ENCODE measurements at places on chromosomes 7 and 10.

- DNase-seq, result no peak
Observed at GRCh38 chr7:45665172-45665571, 91.0 kb downstream of the ADCY1 start.

GRCh38 chr10:13939391-13939790 is 352.6 kb downstream of the PRPF18 start:
- no peak for DNase-seq

GRCh38 chr7:123797673-123798531 is 47.1 kb upstream of the HYAL4 start:
- no peak for DNase-seq

- DNase-seq, result no peak
Observed at GRCh38 chr7:159027056-159027788, 117.4 kb downstream of the VIPR2 start.

- no peak for DNase-seq
Observed at GRCh38 chr10:75228278-75228677, 7.5 kb downstream of the COMTD1 start.

- no peak for DNase-seq
Observed at GRCh38 chr7:46229409-46229808, 308.3 kb upstream of the IGFBP3 start.

DNA sequence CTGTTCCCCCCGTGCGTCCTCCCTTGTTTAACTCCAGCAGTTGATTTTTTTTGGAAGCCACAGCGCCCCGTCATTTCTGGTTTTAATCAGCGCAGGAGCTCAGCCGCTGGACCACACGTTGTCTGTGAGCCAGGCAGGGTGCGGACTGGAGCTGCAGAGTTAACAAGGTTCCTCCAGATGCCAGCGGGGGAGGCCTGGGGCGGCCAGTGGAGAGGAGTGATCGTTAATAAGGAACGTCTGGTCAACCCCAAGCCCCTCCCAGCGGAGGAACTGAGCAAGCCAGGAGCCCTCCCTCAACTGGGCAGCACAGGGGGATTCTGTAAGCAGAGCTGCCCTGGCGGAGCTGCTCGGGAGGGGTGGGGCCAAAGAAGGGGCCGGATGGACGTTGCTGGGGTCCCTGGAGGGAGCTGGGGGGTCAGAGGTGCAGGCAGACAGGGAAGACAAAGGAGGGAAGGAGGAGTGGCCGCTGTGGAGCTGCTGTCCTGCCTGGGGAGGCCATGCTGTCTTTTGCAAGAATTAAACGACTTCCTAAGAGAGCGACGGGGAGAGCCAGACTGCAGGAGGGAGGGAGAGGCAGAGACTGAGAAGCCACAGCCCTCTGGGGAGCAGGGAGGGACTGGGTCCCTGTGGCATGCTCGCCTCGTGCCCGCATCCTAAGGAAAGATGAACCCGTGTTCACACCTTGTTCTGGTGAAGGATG is 537.1 kb upstream of the FOXK1 start:
- no peak for DNase-seq

DNA sequence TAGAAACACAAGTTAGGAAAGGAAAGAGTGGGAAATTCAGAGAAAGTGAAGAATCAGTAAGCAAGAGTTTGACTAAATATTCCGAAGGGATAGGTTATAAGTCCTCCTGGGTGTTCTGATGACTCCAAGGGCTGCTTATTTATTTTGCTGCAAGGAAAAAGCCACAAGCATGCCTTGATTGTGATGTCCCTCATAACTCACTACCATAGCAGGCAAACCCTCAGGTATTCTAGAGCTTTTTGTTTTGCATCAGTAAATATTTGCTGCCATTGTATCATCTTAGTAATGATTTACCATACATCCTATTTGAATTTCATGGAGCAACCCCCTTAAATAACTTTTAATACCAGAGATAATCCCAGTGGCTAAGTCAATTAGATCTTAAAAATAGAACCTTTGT is 688.1 kb downstream of the SUGCT start:
- no peak for DNase-seq

DNA sequence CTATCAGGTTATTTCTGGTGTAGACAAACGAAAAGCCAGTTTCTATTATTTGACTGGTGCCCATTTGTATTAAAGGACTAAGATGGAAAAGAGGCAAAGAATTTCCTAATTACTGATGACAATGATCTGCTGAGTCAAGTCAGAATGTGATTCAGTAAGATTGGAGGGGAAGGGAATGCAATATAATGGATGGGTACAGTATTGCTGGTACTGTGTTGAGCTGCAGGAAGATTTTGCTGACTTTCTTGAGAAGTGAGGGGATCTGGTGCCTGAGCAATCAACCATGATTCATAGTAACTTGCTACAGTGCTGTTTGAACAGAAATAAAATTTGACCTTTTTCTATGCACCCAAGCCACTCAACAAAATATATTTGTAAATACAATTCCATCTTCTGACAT is 139.1 kb upstream of the RHEB start:
- DNase-seq, result no peak

GRCh38 chr7:44196450-44196872 is 4.3 kb upstream of the YKT6 start:
- peak; percentile 65 for DNase-seq

DNA sequence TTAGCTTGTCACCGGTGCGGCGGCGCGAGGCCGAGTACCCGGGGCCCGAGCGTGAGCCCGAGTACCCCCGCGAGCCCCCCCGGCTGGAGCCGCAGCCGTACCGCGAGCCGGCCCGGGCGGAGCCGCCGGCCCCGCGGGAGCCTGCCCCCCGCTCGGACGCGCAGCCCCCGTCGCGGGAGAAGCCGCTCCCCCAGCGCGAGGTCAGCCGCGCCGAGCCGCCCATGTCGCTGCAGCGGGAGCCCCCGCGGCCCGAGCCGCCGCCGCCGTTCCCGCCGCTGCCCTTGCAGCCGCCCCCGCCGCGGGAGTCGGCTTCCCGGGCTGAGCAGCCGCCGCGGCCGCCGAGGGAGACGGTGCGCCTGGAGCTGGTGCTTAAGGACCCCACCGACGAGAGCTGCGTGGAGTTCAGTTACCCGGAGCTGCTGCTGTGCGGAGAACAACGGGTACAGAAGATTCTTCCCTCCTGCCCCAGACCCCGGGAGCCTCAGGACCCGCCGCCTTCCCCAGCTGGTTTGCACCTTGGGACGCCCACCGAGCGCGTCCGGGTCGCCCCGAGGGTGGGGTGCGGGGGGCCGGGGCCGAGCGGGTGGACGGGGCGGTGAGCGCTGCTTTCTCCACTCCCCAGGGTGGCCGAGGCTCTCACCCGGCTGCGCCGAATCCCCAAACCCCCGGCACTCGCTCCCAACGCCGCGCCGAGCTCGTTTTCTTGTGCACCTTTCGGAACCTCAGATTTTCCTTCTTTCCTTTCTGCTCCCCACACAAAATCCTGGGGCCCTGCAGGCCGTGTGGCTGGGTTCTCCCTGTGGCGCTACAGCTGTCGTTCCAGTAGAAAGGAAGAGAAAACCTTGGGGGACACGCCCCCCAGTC is 708 bp downstream of the UBN2 start:
- DNase-seq, result peak; percentile 52

GRCh38 chr10:8211631-8212030 is 157.1 kb downstream of the GATA3 start:
- no peak for DNase-seq

- no peak for DNase-seq
Observed at GRCh38 chr10:2985729-2986232, 81.6 kb upstream of the PFKP start.

DNA sequence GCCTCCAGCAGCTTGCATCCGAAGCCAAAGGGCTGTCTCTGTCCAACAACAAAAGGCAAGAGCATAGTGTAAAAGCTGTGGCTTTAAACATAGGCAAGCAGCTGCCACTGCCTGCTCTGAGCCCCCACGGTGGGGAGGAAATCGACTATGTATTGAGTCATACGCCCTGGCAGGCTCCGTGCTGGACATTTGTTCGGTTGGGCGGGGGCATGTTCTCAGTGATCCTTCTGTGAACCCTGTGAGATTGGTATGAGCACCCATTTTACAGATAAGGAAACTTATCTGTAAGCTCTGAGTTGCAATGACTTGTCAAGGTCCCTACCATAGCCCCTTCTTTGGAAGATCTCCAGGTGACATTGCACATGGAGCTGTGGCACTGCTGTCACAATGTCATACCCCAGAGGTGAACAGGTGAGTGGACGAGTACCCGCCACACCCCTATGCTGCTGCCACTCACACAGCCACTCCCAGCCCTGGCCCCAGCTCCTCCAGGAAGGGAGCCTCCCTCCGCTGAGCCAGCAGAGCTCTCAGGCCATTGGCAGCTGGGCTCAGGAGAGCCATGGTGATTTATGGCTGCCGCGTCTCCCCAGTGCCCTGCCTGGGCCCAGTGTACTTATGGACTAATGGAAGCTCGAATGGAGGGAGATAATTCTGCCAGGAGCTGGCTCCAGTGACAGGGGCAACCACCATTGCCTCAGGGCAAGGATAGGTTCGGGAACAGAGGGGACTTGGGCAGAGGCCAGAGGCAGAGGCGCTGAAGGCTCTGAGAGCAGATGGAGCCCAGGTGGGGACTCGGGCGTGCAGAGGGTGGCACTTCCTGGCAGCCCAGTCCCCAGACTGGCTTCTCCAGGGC is 43.7 kb downstream of the UNC5B start:
- DNase-seq, result no peak

GRCh38 chr7:31067491-31067890 is 15.4 kb downstream of the ADCYAP1R1 start:
- DNase-seq, result no peak

- no peak for DNase-seq
Observed at GRCh38 chr10:126070476-126071215, 174.3 kb downstream of the FANK1 start.

DNA sequence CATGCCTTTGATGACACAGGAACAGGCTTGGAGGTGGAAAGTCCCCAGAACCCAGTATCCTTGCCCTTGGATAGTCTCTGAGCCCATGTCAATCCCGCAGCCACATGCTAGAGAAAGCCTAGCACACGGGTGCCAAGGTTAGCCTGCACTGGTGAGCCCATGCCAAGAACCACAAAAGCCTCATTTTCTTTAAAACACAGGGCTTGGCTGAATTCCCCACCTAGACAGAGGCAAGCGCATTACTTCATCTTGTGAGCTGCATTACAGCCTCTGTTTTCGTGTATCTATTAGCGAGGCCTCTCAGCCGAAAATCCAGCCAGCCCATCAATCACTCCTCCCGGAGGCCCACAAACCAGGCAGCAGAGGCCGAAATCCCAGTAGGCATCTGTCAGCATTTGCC is 314.9 kb upstream of the AUTS2 start:
- DNase-seq, result no peak

- DNase-seq, result peak; percentile 18
Observed at GRCh38 chr10:7956508-7956907, 98.0 kb upstream of the GATA3 start.

GRCh38 chr7:128091106-128091505 is 59.9 kb upstream of the LRRC4 start:
- no peak for DNase-seq

- DNase-seq, result no peak
Observed at GRCh38 chr10:60627778-60628748, 150.2 kb upstream of the CDK1 start.

DNA sequence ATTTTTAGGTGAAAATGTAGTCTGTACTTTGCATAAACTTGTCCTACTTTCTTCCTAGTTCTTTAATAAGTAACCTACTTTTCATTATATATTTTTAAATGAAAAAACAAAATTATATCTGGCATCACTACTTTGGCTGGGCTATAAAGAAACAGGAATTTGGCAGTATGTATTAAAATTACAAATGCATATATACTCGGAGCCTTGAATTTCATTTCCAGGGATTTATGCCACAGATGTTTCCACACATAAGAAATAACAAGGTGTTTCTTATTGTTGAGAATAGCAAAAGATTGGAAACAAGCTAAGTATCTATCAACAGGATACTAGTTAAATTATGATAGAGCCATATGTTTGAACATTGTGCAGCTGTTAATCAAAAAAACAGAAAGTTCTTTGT is 2.2 kb upstream of the ARHGAP12 start:
- no peak for DNase-seq

DNA sequence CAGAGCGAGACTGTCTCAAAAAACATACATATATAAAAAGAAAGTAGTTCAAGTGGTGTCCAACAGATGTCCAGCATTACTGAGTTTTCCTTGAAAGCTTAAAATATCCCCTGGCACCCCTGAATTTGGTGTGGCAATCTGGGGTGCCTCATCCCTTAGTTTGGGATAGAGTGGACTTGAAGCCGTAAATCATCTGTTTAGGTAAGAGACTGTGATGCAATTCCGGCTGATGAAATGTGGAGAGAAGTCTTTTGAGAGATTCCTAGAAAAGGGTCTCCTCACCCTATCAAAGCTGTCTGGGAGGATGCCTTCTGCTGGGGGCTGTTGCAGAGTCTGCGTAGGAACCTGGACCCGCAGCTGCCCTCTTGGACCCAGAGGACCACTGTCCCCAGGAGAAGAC is 408.0 kb downstream of the RPS24 start:
- no peak for DNase-seq

GRCh38 chr10:93573051-93573909 is 6.8 kb downstream of the FFAR4 start:
- DNase-seq, result no peak

DNA sequence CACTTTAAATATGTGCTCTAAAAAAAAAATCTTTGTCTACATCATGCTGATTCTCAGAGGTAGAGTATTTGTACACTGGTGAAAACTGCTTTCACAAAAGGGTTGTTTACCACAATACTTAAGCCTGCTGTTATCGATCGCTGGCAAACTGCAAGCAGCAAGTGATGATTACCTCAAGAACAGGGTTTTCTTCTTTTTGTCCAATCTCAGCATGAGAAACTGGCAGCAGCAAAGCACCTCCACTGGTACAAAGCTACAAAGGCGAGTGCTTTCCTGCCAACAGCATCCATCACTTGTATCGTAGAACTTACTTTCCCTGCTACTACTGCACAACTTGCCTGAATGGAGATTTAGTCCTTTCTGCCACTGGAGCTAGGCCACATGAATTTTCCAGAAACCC is 276.5 kb downstream of the DGKB start:
- no peak for DNase-seq

DNA sequence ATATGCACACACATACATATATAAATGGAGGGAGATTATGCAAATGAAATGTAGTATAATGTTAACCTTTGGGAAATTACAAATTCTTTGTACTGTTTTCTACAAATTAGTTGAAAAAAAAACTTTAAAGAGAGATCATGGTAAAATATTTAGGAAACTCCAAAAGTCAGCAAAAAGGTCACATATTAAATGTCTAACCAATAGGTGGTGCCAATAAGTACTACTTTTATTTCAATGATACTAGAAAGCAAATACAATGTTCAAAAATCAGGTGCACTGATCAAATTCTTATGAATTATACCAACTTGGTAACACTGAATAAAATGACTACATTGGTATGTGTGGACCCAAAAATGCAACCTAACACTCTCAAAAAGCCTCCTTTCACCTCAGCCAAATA is 276.9 kb downstream of the DOCK4 start:
- DNase-seq, result no peak

- no peak for DNase-seq
Observed at GRCh38 chr7:16078076-16078952, 343.0 kb downstream of the CRPPA start.

GRCh38 chr7:150940431-150941102 is 37.6 kb downstream of the KCNH2 start:
- no peak for DNase-seq

- peak; percentile 44 for DNase-seq
Observed at GRCh38 chr7:112869111-112869774, 79.0 kb upstream of the TMEM168 start.
